NT2/D1 (cell line): ENCODE measurements at places on chromosomes 3 and 15.

- DNase-seq = no peak
Observed at GRCh38 chr15:101050623-101051290, 131.6 kb downstream of the LRRK1 start.

GRCh38 chr3:67558426-67558825 is 96.0 kb downstream of the SUCLG2 start:
- DNase-seq = no peak

DNA sequence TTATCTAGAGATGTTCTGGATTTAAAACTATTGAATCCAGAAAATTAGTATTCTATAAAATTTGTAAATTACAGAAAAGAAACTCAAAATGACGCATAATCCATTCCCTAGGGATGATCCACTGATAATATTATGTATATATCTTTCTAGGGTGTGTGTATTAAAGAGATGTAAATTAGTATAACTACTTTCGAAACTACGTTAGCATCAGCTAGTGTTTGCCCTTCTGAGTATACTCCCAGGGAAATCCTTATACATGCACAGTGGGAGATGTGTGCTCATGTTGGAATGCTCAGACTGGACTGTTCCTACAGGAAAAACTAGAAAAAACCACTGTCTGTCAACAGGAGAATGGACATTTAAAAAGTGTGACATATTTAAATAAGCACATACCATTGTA is 36.4 kb downstream of the ACAA1 start:
- no peak for DNase-seq

GRCh38 chr15:60204131-60204885 is 193.5 kb downstream of the ANXA2 start:
- DNase-seq = no peak

DNA sequence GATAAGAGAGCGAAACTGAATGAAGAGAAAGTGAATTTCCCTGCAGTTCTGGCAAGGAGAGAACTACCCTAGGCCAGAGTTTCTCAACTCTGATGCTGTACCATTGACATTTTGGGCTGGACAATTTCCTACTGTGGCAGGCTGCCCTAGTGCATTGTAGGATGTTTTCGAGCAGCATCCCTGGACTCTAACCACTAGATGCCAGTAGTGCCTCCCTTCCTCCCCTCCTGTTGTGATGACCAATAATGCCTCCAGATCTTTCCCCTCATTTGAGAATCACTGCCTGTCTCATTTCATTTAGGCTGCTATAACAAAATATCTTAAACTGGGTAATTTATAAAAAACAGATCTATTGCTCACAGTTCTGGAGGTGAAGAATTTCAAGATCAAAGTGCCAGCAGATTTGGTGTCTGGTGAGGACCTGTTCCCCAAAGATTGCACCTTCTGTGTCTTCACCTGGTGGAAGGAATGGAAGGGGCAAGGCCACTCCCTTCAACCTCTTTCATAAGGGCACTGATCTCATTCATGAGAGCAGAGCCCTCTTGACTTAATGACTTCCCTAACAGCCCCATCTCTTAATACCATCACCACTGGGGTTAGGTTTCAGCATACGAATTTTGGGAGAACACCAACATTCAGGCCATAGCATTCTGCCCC is 188.9 kb upstream of the MEIS2 start:
- peak; percentile 22 for DNase-seq
